Type B pancreatic cell (in vitro differentiated cells): ENCODE measurements at places on chromosomes 2 and 18.

- peaks cover 30% of the 10 kb centered on the region for H3K27me3 ChIP-seq
- H3K4me1 ChIP-seq, result peaks cover 31% of the 10 kb centered on the region
These were observed at the start of gene IGFBP5 for GRCh38 chr2:216695401-216695821. Gene IGFBP5 (minus strand): TSS chr2:216695549. CDS start chr2:216694775, 774 bp downstream.

- no peak overlapping the region for H3K27ac ChIP-seq
- H3K27me3 ChIP-seq, result no peaks in the 10 kb centered on the region
These were observed 60.5 kb downstream of the ADNP2 start for GRCh38 chr18:80169607-80170006.

DNA sequence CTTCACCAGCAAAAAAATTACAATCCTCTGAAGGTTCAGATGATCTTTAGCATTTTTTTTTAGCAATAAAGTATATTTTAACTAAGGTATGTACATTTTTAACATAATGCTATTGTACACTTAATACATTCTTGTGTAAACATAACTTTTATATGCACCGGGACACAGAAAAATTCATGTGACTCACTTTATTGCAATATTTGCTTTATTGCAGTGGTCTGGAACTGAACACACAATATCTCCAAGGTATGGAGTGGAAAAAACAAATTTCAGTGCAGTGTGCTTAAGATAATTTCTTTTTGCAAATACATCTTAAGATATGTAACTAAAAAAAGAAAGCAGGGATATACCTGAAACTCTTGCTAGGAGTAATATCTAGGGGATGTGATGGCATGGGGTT lies 5.1 kb upstream of the TWSG1 start:
- H3K27me3 ChIP-seq, result peaks cover 7% of the 10 kb centered on the region
- peaks cover 5% of the 10 kb centered on the region for H3K4me1 ChIP-seq
- no peak overlapping the region for H3K4me3 ChIP-seq
- DNase-seq, result no peak

- DNase-seq, result peak; percentile 79
- H3K4me1 ChIP-seq, result peaks cover 11% of the 10 kb centered on the region
- peaks cover 68% of the 10 kb centered on the region for H3K27me3 ChIP-seq
- H3K27ac ChIP-seq, result peak within 1 kb of the TSS; percentile 72
- H3K36me3 ChIP-seq, result no peaks in the 10 kb centered on the region
These were observed at the start of gene DLGAP1 for GRCh38 chr18:4455113-4455811. Gene DLGAP1 (minus strand): TSS chr18:4455307.

DNA sequence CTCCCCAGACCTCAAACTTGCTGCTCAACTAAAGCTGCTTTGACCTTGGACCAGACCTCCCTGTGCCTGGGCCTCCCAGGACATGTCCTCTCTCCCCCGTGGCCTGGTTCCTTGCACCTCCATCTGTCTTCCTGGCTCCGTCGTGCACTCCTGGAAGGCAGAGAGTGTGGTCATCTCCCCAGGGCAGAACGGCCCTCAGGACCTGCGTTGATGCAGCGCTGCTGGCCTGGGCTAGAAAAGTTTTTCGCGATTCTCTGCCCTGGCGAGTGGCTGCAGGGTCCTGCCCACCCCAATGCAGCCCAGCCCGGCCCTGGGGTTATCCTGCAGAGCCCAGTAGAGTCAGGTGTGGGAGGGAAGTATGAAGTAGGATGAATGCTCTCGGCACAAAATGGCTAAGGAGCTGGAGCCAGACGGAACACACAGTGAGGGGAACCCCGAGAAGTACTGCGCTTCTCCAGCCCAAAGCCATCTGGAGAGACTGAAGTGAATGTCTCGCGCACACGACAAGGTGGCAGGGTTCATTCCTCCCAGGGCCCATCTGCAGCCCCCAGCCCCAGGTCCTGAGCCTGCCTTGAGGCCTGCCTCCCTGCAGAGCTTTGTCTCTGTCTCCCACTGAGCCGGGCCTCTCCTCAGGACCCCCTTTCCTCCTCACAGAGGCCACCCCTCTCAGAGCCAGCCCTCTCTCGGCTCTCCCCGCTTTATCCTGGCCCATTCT lies 41.7 kb downstream of the ATOH8 start:
- no peaks in the 10 kb centered on the region for H3K36me3 ChIP-seq
- DNase-seq, result no peak
- H3K27ac ChIP-seq, result no peak overlapping the region
- peaks cover 59% of the 10 kb centered on the region for H3K4me1 ChIP-seq
- H3K4me3 ChIP-seq, result peak overlapping the region; percentile 11
- peaks cover 18% of the 10 kb centered on the region for H3K27me3 ChIP-seq

GRCh38 chr2:2273421-2273820 lies 57.7 kb downstream of the MYT1L start:
- H3K4me1 ChIP-seq, result no peaks in the 10 kb centered on the region
- H3K27me3 ChIP-seq, result peaks cover 4% of the 10 kb centered on the region
- no peaks in the 10 kb centered on the region for H3K36me3 ChIP-seq
- no peak overlapping the region for H3K27ac ChIP-seq
- DNase-seq, result no peak
- no peak overlapping the region for H3K4me3 ChIP-seq

DNA sequence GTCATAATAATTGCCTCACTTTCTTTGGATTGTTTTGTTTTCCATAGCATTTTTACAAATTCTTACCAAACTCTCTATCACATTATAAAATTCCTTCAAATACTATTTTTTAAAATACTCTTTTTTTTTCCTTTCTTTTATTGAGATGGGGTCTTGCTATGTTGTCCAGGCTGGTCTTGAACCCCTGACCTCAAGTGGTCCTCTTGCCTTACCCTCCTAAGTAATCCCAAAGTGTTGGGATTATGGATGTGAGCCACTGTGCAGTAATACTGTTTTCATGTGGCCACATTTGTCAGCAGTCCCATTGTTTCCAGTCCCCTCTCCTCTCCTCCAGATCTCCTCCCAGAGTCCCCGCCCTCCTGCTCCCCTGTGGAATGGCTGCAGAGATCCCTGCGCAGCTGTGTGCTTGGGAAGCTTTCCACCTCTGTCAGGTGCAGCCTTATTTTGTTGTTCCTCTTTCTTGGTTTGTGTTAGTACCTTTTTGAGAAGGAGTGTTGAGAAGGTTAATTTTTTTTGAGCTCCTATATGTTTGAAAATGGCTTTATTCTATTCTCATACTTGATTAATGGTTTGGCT lies 227.3 kb downstream of the LOXHD1 start:
- H3K4me3 ChIP-seq, result no peak overlapping the region
- peaks cover 8% of the 10 kb centered on the region for H3K36me3 ChIP-seq
- H3K27me3 ChIP-seq, result no peaks in the 10 kb centered on the region
- DNase-seq, result no peak
- H3K4me1 ChIP-seq, result peaks cover 41% of the 10 kb centered on the region

- no peaks in the 10 kb centered on the region for H3K27me3 ChIP-seq
- H3K36me3 ChIP-seq, result no peaks in the 10 kb centered on the region
- no peak for DNase-seq
- peaks cover 19% of the 10 kb centered on the region for H3K4me1 ChIP-seq
These were observed 432.4 kb downstream of the DCDC2C start for GRCh38 chr2:4135765-4136164.

GRCh38 chr2:227310756-227311110 lies 14.3 kb upstream of the MFF start:
- no peak overlapping the region for H3K4me3 ChIP-seq
- DNase-seq, result no peak
- H3K36me3 ChIP-seq, result no peaks in the 10 kb centered on the region
- no peaks in the 10 kb centered on the region for H3K27me3 ChIP-seq

GRCh38 chr2:3481736-3482362 lies 37.5 kb downstream of the ADI1 start:
- no peaks in the 10 kb centered on the region for H3K4me1 ChIP-seq

- no peak overlapping the region for H3K4me3 ChIP-seq
- DNase-seq, result no peak
- peaks cover 6% of the 10 kb centered on the region for H3K4me1 ChIP-seq
- H3K27me3 ChIP-seq, result peaks cover 8% of the 10 kb centered on the region
These were observed 408.2 kb downstream of the TSN start for GRCh38 chr2:122163617-122164016.

GRCh38 chr2:55365303-55365702 lies 54.4 kb downstream of the CCDC88A start:
- peaks cover 3% of the 10 kb centered on the region for H3K36me3 ChIP-seq
- no peaks in the 10 kb centered on the region for H3K4me1 ChIP-seq
- no peaks in the 10 kb centered on the region for H3K27me3 ChIP-seq
- no peak overlapping the region for H3K27ac ChIP-seq

DNA sequence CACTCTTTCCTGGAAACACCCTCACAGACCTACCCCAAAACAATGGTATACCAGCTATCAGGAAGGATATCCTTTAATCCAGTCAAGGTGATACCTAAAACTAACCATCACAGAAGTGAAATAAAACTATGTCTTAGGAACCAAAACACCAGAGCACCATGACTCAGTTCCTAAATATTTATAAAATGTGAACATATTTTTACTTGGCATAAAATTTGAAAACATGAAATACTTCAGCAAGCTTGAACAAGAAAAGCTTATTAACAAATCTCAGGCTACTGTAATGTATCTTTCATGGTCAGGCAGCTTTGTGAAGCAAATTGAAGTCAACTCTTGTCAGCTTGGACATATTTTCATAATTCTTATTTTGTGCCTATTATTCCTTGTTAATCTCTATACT lies 440.8 kb upstream of the CDH20 start:
- H3K27ac ChIP-seq, result peak overlapping the region; percentile 92
- no peak overlapping the region for H3K4me3 ChIP-seq
- no peaks in the 10 kb centered on the region for H3K27me3 ChIP-seq
- no peak for DNase-seq
- peaks cover 4% of the 10 kb centered on the region for H3K4me1 ChIP-seq

GRCh38 chr2:176177580-176178037 lies 10.9 kb upstream of the HOXD1 start:
- peaks cover 95% of the 10 kb centered on the region for H3K27me3 ChIP-seq
- H3K36me3 ChIP-seq, result peaks cover 6% of the 10 kb centered on the region
- H3K4me1 ChIP-seq, result peaks cover 39% of the 10 kb centered on the region
- no peak overlapping the region for H3K27ac ChIP-seq
- H3K4me3 ChIP-seq, result peak overlapping the region; percentile 85
- DNase-seq, result no peak
